ENCODE measurements at places on chromosomes 6 and 20. TPM values are rescaled to one million over a fixed set of nuclear protein-coding genes. Genes with fewer than 3 reads are reported as not detected.

The IP6K3 gene
- 9.0 TPM for total RNA-seq

The ZNF165 gene
- total RNA-seq, result 0.26 TPM

The TMEM244 gene
- not detected for total RNA-seq

DNA sequence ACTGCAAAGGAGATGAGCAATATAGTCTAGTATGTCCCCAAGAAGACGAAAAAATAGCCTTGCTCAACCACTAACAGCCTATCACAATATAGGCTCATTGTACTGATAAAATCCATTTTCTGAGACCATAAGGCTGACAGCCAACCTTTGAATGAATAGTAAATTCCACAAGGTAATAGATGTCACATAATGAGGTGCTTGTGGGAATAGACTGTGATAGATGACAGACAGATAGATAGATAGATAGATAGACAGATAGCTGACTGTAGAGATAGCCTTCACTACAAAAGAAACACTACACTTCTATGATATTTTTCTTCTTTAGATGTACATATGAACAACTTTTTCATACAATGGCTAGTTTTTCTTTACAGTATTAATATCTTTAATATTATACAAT, 760.3 kb upstream of the NRSN1 start:
- DNase-seq, result no peak
- H3K27ac ChIP-seq, result no peak overlapping the region
- no peaks in the 10 kb centered on the region for H3K27me3 ChIP-seq
- no peaks in the 10 kb centered on the region for H3K36me3 ChIP-seq

- H3K4me3 ChIP-seq, result no peak overlapping the region
- no peak overlapping the region for H3K27ac ChIP-seq
- peaks cover 7% of the 10 kb centered on the region for H3K4me1 ChIP-seq
- DNase-seq, result no peak
- H3K36me3 ChIP-seq, result no peaks in the 10 kb centered on the region
Observed at GRCh38 chr6:98747273-98747672, 87.1 kb upstream of the POU3F2 start.

- no peaks in the 10 kb centered on the region for H3K4me1 ChIP-seq
- no peak overlapping the region for H3K4me3 ChIP-seq
- no peak for DNase-seq
- no peak overlapping the region for H3K27ac ChIP-seq
- no peaks in the 10 kb centered on the region for H3K36me3 ChIP-seq
- peaks cover 4% of the 10 kb centered on the region for H3K27me3 ChIP-seq
Observed at GRCh38 chr6:98487612-98488011, 346.8 kb upstream of the POU3F2 start.

DNA sequence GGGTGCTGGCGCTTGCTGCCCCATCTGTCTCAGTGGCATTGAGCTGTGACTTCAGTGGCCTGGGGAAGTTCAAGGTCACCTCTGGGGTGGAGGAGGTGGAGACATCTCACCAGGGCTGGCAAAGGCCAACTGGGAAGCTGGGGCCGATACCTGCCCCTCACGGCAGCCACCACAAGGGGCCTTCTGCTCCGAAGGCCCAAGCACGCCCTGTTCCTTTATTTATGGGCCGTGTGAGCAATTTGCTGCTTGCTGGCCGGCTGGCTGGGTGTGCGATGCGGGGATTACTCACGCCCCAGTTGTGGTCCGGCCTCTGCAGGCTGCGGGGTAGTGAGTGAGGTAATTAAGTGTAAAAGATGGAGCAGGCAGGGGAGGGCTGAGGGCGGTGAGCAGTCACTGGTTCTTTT, 13.2 kb upstream of the SCRT2 start:
- no peaks in the 10 kb centered on the region for H3K36me3 ChIP-seq
- no peak overlapping the region for H3K27ac ChIP-seq
- DNase-seq, result no peak
- no peak overlapping the region for H3K4me3 ChIP-seq

DNA sequence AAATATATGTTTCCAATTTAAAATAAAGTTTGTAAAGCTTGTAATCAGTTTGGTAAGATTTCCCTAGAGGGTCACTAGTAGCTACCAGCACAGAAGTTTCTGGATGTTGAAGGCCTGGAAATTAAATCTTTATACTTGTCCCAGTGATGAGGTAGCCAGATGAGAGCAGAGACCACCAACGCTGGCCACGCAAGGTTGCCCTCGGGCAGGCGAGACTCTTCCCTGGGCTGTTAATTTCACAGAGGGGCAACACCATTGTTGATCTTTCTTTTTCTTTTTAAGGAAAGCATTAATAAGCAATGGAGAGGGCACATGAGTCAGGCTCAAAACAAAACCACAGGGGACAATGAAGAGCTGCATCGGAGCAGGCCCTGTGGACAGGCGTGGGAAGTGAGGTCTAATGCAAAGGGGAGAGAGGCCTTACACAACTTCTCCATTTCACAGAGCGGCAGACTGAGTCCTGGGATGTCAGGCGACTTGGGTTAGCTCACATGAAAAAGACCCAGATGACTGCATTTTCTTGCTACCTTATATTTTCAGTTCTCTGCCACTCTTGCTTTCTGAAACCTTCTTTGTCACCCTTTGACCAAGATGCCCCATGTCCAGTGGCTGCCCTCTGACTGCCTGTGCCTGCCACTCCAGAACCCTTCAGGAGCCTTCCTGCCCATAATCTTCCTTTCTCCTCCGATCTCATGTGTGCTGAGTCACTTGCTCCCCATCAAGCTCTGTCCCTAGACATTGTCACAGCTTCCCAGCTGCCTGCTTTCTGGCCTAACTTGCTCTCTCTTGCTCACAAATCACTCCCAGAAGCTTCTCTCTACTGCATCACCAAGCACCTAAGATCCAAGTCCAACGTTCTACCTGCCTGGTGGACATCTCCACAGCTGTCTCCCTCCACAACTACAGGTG, 107.7 kb upstream of the CDYL start:
- no peaks in the 10 kb centered on the region for H3K36me3 ChIP-seq
- no peaks in the 10 kb centered on the region for H3K27me3 ChIP-seq
- peaks cover 17% of the 10 kb centered on the region for H3K4me1 ChIP-seq
- H3K4me3 ChIP-seq, result no peak overlapping the region

GRCh38 chr20:43937591-43937990, 22.9 kb downstream of the TOX2 start:
- no peak for DNase-seq
- no peak overlapping the region for H3K4me3 ChIP-seq
- H3K4me1 ChIP-seq, result peaks cover 13% of the 10 kb centered on the region
- H3K27me3 ChIP-seq, result peaks cover 32% of the 10 kb centered on the region
- H3K36me3 ChIP-seq, result no peaks in the 10 kb centered on the region

DNA sequence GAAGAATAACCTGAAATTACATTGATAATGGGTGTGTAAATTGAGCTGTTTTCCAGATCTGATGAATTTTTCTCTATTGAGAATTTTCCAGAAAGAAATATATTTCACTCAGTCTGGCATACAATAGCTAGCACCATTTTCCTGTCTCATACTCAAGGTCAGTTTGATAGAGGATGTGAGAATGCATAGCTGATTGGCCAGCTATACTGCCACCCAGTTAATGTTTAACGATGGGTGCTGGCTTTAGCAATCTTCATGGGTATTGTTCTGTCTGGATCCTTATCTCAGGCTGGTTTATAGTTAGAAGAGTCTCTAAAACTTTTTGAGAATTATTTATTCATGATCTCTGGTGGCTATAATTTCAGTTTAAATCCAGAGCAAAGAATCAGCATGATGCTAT, 147.4 kb downstream of the HDGFL1 start:
- no peak overlapping the region for H3K27ac ChIP-seq
- H3K36me3 ChIP-seq, result no peaks in the 10 kb centered on the region
- H3K4me1 ChIP-seq, result no peaks in the 10 kb centered on the region
- H3K27me3 ChIP-seq, result no peaks in the 10 kb centered on the region

Measured in chondrocyte (in vitro differentiated cells).